ENCODE measurements at places on chromosomes 13 and 19. TPM values are rescaled to one million over a fixed set of nuclear protein-coding genes. Genes with fewer than 3 reads are reported as not detected.

Gene SERPINE3
- not detected for total RNA-seq

Gene ZBTB45
- 9.3 TPM for total RNA-seq

Gene KPTN
- total RNA-seq = 3.0 TPM

Gene IGFL1
- not detected for total RNA-seq

Gene NFIX
- 38.5 TPM for total RNA-seq
